ENCODE measurements at places on chromosomes 16 and 17.
A peak's percentile ranks its signal among the peaks of the same experiment; 100 is the strongest.

DNA sequence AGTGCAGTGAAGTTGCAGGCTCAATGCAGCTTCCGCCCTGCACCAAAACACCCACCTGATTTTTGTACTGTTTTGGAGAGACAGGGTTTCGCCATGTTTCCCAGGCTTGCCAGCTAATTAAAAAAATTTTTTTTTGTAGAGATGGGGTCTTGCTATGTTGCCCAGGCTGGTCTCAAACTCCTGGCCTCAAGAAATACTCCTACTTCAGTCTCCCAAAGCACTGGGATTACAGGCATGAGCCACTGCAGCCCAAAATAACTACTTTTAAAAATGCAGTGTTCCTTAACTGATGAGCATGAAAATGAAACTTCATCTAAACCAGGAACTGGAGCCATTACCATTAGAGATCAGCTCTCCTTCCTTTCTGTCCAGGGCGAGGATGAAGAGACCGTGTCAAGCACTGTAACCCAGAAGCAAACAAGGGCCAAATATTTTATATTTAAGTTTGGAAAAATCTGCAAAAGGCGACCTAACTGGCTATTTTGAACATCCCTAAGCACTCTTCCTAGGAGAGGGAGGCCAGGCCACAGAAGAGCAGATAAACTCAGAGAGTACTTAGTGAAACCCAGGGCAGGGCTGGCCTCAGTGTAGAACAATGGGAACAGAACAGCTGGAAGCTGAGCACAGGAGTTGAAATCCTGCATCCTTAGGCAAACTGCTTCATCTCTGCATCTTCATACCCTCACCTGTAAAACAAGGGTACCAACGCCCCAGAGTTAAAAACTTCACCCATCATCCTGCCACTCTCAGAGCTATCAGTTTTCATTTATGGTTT is 24.0 kb downstream of the CREBBP start:
- no peak for DNase-seq

- DNase-seq, result no peak
Measured at GRCh38 chr16:49419006-49419405, 45.4 kb downstream of the C16orf78 start.

DNA sequence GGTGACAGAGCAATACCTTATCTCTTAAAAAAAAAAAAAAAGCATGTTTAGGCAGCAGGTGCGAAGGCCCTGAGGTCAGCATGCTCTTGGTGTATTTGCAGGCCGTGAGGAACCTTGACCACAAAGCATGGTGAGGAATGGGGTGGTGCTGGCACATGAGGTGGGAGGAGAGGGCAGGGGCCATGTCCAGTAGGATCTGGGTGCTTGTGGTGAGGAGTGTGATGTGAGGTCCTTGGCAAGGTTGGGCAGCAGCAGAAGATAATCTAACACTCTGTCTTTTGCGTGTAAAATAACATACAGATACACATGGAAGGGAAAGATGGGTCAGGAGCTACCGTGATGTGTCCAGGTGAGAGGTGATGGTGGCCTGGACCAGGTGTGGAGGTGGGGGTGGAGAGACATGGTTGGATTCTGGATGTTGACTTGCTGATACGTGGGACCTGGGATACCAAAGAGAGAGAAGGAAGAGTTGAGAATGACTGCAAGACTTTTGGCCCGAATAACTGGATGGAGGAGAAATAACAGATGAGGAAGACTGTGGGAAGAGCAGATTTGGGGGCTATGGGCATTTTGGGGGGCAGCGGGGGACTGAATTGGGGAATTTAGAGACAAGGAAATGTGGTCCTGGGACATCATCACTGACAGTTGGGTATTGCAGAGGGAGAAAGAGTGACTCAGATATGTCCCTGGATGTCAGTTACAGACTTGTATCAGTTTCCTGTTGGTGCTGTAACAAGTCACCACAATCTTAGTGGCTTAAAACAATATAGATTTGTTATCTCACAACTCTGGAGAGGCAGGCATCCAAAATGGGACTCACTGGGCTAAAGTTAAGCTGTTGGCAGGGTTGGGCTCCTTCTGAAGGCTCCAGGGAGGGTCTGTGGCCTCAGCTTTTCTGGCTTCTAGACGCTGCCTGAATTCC is 274.9 kb downstream of the HAPSTR1 start:
- DNase-seq, result no peak

DNA sequence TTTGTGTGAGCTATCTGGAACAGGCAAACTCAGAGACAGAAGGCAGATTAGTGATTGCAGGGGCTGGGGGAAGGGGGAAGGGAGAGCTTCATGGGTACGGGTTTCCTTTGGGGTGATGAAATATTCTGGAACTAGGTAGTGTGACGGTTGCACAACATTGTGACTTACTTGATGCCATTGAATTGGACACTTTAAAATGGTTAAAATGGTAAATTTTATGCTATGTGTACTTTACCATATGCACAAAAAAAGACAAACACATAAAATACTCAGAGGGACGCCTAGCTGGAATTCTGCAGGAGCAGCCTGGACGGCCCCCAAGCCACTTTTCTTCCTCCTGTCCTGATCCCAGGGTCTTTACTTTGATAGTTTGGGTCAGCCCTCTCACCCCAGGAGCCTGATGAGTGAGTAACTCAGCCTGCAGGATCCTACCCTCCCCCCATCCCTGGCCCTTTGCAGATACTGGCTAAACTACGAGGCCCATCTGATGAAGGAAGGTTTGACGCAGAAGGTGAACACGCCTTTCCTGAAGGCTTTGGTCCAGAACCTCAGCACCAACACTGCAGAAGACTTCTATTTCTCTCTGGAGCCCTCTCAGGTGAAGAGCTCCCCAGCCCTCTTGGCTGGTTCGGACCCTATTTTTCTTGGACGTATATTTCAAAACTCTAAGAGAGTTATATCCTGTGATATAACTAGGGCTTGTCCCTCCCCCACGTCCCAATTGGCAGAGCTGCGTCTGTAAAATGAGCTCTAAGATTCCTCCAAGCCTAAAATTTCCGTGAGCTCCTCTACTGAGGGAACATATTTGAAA is 7.8 kb downstream of the ADGRG3 start:
- no peak for DNase-seq

DNA sequence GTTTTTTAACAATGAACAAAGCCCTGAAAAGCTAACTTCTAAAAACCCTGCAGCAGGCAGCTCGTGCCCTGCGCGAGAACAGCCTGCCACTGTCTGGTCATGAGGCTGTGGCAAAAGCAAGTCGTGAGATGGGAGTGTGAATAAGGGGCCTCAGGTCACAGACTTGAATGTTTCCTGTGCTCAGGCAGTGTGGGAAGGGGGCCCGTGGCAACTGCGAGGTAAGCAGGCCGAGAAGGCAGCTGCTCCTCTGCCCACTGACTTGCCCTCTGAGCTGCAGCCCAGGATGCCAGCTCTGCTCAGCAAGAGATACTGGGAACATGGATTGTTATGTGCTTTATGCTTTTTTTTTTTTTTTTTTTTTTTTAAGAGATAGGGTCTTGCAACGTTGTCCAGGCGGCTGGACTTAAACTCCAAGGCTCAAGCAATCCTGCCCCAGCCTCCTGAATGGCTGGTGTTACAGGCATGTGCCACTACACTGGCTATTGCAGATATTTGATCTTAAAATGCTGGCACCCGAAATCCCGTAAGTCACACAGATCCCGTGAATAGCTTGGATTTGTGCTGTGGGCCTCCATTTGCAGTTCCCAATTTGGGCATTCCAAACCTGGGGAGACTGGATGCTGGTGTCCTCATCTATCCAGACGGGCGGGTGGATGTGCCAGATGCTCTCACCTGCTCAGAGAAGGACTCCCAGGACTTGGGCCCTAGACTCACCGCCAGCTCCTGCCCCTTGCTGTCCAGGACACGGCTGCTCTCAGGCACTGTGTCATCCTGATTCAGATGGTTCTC is 44.0 kb downstream of the UBN1 start:
- DNase-seq, result no peak

- DNase-seq, result no peak
Measured at GRCh38 chr16:10206215-10206614, 24.0 kb upstream of the GRIN2A start.

DNA sequence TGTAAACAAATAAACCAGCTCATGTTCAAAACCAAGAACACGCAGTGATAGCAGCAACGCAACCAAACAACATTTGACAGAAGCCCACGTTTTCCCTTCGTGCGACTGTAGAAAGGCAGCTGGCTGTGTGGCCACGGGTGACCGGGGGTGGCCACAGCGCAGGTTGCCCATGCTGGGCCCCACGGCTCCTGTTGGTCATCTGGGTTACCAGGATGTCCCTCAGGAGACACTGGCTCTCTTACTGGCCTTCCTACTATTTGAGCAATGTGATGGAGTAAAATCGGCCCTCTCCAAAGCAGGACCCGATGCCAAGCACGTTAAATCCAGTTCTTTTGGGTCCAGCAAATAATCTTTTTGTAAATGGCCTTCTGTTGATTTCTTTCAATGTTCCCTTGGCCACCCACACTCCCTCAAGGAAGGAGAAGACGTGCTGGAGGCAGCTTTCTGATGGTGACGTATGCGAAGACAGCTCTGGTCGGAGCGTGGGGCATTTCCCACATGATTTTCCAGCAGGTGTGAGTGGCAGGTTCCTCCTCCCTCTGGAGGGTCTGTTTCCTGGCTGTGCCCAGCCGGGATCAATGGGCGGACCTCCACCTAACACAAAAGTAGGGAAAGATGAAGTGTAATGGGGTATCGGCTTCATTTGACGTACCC is 143.1 kb upstream of the CHMP6 start:
- DNase-seq, result peak; percentile 1

DNA sequence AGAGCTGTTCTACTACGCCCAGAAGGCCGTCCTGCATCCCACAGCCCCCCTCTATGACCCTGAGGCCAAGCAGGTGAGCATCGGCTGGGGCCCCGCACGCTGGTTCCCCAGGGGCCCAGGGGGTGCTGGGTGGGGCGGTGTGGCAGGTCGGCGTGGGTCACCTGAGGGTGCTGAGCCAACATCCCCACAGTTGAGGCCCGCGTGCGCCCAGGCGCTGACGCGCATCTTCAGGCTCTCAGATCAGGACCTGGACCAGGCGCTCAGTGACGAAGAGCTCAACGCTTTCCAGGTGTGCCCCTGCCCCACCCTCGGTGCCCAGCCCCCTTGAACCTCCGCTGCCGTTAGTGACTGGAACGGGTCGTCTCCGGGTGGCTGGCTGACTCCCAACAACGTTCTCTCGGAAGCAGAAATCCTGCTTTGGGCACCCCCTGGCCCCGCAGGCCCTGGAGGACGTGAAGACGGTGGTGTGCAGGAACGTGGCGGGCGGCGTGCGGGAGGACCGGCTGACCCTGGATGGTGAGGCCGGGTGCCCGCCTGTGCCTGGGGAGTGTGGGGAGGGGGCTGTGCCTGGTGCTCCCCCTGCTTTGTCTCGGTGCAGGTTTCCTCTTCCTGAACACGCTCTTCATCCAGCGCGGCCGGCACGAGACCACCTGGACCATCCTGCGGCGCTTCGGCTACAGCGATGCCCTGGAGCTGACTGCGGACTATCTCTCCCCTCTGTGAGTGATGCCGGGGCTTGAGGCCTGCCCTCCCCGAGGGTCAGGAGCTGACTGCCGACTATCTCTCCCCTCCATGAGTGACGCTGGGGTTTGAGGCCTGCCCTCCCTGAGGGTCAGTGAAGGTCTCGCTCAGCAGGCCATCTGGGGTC is 2.8 kb downstream of the RHOT2 start:
- no peak for DNase-seq

- no peak for DNase-seq
Measured at GRCh38 chr16:78894886-78895285, 705.7 kb downstream of the MAF start.

DNA sequence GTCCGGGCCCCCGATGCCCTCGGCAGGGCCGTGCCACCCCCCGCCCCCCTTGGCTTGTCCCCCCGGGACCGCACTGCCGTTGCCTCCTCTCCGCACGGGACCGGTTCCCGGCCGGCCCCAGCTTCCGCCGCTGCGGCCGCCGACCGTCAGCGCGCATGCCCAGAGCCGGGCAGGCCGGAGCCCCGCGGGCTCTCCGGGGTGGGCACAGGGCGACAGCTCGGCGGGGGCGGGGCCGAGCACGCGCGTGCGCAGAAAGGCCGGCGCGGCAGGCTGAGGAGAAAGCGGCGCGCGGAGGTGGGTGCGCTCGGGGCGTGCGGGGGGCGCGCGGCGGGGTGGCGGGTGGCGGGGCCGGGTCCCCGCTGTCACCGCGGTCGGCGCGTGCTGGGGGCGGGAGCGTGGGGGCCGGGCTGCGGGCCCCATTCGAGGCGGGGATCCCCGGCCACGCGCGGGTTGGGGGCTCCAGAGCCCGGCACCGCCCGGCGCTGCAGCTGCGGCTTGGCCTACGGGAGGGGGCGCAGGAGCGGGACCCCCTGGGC is at the start of gene TBC1D24:
Gene TBC1D24, plus strand, starts transcription at position 251 of the 536 bp plus-strand sequence. CDS start 21,022 bp downstream, outside the sequence.
- DNase-seq, result peak; percentile 90

DNA sequence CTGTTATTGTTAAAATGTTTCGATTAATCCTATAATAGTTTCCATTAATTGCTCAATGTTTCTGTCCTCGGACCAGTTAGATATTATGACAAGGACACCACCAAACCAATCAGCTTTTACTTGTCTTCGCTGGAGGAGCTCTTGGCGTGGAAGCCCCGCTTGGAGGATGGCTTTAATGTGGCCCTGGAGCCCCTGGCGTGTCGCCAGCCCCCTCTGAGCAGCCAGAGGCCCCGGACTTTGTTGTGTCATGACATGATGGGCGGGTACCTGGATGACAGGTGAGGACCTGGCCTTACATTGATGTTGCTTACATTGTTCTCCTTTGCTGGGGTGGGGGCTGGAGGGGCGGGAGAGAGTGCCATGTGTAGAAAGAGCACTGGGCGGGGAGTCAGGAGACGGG is 3.0 kb downstream of the ENGASE start:
- no peak for DNase-seq

GRCh38 chr16:78972006-78972405 is 628.5 kb downstream of the MAF start:
- DNase-seq, result no peak

GRCh38 chr16:55662644-55663031 is 6.8 kb downstream of the SLC6A2 start:
- DNase-seq, result no peak

Measured in transverse colon (tissue), 4 donors.